Lower leg skin (tissue), 4 donors: ENCODE measurements at places on chromosomes 13 and 19. TPM values are rescaled to one million over a fixed set of nuclear protein-coding genes. Genes with fewer than 3 reads are reported as not detected.

DNA sequence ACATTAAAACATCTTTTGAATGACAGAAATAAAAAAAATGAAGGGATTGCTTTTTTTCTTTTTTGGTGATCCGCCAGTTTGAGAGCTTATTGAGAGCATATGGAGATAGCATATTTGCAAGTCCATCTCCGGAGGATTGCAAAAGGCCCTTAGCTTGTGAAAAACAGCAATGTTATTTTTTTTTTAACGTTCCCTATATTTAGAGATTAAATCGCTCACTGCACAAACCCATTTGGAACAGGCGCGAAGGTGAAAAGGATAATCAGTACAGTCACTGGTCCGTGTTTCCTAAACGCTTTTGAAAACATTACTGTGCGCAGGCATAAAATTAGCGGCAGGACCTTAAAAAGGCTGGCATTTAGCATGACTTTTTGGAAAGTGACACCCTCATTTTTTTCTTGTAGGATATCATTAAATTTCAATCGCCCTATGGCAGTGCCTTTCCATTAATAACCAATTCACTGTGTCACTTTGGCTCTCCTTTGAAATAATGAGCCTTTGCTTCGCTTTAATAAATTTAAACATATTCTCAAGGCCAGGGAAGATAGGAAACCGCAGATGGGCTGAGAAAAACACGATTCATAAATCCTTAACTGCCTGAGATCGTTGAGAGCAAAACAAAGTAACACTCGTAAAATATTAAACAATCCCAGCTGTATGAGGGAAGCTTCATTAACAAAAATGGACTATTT is 342.2 kb downstream of the DACH1 start:
- DNase-seq, result no peak

GRCh38 chr19:55831846-55832245 is at the start of gene NLRP11:
Gene NLRP11, minus strand, starts transcription at chr19:55831999. Its CDS starts 13,825 bp downstream, at chr19:55818174.
- DNase-seq, result no peak

GRCh38 chr19:48490981-48491792 is 20.4 kb downstream of the LMTK3 start:
- DNase-seq, result no peak

DNA sequence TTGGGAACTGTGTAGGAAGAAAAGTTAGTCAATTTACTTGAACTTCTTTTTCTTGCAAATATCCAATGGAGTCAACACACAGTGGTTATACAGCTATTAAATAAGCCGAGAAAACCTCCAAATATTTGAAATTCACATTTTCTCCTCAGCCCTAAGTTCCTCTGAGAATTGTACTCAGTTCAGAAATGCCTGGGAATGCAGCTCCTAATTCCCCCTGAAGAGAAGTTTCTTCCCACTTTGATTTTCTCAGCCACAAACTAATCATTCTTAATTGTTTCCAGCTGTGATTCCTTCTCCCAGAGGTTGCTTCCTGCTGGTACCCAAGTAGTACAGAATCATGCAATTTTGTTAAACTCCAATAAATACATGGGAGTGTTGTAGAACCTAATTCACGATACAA is 246.1 kb upstream of the MIR17HG start:
- DNase-seq, result no peak

Gene ZNF547
- total RNA-seq, result 0.42 TPM

DNA sequence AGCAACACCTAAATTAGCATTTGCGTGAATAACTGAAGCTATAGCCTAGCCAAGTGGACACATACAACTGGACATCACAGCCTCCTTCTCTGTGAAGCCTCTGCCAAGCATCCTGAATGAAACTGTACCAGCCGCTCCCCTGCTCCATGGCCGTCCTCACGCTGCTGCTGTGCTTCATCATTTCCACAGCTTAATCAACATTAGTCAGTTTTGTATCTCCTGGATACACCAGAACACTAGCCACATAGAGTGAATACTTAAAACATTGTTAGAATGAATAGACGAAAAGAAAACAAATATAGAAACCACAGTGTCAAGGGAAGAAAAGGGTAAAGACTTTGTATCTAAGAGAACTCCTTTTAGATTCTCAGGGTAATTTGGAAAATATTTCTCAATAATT is 1526.9 kb downstream of the EFNB2 start:
- no peak for DNase-seq
